Uterus (tissue), 4 donors: ENCODE measurements at places on chromosomes 7 and 10.

GRCh38 chr7:28658381-28658780 is 246.1 kb downstream of the CREB5 start:
- DNase-seq: no peak

DNA sequence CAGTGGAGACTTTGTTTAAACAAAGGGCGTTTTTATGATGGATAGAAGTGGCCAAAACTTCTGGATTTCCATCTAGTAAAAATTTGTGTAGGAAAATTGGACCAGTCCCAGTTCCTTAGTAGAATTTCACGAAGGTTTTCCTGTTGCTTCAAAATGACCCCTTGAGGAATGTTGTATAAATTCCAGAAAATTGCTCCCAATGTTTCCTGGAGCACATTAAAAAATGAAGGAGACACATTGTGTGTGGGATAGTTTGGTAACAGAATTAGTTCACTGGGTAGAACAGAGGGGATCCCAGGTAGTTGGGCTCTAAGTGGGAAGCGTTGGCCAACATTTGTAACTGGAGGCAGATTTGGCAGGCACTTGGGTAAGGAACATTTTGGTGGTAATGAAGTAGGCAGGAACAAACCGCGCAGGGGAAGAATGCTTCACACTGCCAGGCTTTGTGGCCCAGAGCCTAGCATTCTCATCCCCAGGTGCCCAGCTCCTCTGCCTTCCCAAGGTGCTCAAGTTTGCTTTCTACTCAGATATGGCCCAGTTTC is 758.6 kb downstream of the AUTS2 start:
- DNase-seq: no peak

DNA sequence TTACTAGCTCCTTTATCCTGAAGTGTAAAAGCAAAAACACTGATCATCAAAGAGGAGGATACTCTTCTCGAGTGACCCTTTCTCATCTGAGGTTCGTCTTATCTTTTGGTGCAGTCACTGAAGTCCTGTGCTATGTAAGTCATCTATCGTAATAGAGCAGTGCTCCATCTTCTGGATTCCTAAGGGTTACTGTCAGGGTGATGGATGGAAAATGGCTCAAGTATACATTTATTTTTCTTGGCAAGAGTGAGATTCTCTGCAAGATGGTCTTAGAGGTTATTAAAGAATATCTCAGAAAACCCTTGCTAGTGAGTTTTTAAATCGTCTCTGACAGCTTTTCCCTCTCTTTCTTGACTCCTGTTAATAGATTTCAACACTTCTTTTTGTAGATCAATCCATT is 12.4 kb downstream of the PRKG1 start:
- no peak for DNase-seq

DNA sequence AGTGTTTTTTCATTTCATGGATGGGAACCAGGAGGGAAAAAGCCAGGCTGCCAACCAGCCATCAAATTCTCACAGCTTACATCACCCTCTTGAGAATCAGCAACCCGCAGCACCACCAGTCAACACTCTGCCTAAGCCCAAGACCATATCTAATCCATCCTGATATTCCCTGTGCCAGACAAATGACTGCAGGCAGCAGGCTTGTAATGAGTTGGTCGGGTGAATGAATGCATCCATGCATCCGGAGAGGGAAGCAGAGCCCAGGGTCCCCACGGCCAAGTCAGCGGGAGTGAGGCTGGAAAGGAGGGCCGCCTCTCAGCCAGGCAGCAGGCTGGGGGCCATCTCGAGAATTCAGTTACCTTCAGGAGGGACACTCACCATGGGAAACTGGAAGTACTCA is 46.9 kb downstream of the SLIT1 start:
- no peak for DNase-seq

GRCh38 chr10:111705021-111705420 is 478.5 kb downstream of the GPAM start:
- DNase-seq: no peak

- no peak for DNase-seq
Observed at GRCh38 chr10:15344876-15345285, 26.2 kb downstream of the FAM171A1 start.

DNA sequence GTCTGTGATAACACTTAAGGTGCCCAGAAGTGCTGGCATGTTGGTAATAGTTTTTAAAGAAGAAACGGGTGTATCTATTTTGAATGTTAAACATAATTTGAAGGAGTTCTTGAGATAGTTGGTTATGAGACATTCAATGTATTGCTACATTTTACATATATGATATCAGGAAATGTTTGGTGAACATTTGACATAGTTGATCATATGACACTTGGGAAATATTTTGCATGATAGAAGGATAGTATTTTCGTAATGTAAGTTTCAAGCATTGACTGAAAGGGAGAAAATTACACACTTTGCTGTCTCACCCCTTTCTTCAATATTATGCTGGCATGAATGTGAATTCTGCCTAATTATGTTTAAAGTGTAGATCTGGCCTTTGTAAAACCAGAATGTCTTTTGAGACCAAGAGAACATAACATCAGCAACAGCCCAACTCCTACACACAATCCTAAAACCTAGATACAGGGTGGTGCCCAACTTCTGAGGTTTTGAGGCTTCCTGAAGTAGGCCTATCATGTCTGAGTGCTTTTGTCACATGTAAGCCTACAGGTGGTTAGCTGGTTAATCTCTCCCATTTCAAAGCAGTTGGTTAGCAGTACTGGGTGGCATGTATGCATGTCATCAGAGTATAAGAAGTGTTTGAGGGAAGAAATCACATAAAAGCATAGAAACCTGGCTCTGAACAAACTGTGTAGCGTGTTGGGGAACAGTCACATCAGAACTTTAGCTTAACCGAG is 2.1 kb downstream of the ADD3 start:
- no peak for DNase-seq

DNA sequence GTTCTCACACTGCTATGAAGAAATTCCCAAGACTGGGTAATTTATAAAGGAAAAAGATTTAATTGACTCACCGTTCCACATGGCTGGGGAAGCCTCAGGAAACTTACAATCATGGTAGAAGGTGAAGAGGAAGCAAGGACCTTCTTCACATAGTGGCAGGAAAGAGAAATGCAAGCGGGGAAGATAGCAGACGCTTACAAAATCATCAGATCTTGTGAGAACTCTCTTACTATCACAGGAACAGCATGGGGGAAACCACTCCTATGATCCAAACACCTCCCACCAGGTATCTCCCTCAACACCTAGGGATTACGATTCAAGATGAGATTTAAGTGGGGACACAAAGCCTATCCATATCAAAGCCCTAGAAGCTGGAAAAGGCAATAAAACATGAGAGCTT is 130.8 kb downstream of the MDFIC start:
- DNase-seq: no peak
